ENCODE measurements at places on chromosomes 6 and 20. TPM values are rescaled to one million over a fixed set of nuclear protein-coding genes. Genes with fewer than 3 reads are reported as not detected.

DNA sequence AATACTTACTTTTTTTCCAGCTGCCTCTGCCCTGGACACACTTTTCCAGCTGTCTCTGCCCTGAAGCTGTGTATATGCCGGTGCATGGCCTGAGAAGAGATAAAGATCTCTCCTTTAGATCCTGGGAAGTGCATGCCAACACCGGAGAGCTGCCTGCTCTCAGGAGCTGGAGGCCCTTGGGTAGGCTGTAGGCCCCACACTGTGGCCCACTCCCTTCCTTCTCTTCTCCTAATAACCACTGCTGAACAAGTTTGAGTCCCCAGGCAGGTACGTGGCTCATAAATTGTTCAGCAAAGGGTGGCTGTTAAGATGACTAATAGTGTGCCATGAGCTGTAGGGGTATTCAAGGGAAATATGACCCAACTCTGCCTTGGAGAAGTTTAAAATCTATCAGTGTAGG, 102.5 kb downstream of the CD24 start:
- ATAC-seq = peak; percentile 74

The CCN6 gene
- 0.60 TPM for total RNA-seq

The TRIM39 gene
- 14.1 TPM for total RNA-seq

The BTNL2 gene
- total RNA-seq = not detected

The PROKR2 gene
- 0.24 TPM for total RNA-seq

GRCh38 chr6:40999569-40999968, 39.5 kb downstream of the UNC5CL start:
- ATAC-seq = no peak

- no peak for ATAC-seq
Observed at GRCh38 chr6:72238900-72239299, 352.6 kb downstream of the RIMS1 start.

DNA sequence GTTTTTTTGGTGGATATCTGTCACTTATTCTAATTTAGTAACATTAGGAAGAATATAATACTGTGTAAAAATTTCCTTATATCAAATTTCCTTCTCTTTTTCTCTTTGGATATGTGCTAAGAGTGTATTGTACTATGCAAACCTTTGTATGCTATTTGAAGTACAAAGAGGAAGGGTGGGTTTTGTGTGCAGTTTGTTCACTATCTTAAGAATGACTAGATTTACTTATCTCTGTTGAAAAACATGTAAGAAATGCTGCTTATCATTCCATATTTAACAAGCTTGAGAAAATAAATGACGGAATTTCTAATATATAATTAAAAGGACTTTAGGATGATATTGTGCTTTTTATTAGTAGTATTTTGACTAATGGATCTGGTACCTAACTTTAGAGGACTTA, 13.1 kb downstream of the CD2AP start:
- no peak for ATAC-seq

- no peak for ATAC-seq
Observed at GRCh38 chr20:34927736-34928135, 27.9 kb downstream of the GSS start.

DNA sequence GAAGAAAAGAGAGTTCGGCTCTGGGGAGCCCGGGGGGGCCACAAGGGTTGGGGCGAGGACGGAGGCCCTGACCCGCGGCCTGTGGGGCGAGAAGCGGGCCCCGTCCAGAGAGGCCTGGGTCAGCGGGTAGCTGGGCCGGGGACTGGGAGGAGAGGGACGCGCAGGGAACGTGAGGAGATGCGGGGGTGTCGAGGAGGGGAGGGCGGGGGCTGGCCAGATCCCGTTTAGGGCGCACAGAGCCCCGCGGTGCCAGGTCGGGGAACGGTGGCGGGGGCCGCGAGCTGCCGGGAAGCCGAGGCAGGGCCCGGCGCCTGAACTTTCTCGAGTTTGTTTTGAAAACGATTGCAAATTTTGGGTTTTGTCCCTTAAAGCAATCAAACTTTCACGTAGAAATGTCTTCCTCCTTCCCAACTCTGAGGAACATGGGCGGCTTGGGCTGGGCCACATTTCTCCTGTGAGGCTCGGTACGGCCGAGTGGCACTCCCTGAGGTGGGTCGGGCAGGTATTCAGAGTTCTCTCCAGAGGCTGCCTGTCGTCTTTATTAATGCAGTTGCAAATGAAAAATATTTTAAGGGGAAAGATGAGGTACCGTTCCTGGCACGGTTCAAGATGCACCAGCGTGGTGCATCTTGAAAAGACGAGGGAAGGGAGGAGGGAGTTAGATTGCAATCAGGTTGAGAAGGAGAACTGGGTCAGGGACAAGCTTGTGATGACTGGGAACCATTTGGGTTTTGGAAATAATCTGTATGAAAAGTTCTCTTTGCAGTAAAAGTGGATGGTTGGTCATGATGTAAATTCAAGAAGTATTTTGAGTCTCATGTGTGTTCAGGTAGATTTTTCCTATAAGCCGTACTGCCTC, 972 bp downstream of the RNF8 start:
- peak; percentile 44 for ATAC-seq

DNA sequence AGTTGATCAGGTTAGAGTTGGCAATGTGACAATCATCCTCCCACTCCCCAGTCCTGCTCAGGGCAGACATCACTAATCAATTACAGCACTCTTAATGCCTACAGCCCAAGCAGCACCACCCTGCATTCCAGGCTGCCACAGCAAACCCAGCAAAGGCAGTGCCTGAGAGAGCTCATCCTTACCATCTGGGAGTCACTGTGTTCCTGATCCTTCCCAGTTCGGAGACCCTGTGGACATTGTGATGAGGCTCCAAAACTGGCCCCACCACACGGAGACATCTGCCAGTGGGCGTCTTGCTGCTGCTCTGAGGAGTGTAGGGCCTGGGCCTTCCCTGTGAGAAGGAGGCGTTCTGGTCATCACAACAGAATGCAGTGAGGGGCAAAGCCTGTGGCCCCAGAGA, 216.5 kb upstream of the CST7 start:
- ATAC-seq = no peak

GRCh38 chr6:84554074-84554473, 210.3 kb downstream of the TBX18 start:
- ATAC-seq = no peak

- no peak for ATAC-seq
Observed at GRCh38 chr20:59192533-59192896, 28.9 kb downstream of the ZNF831 start.

- no peak for ATAC-seq
Observed at GRCh38 chr6:78947962-78948361, 80.6 kb downstream of the IRAK1BP1 start.

- no peak for ATAC-seq
Observed at GRCh38 chr6:79465381-79465780, 71.8 kb downstream of the LCA5 start.

- peak; percentile 75 for ATAC-seq
Observed at GRCh38 chr6:76510489-76510888, 438.0 kb upstream of the IMPG1 start.

DNA sequence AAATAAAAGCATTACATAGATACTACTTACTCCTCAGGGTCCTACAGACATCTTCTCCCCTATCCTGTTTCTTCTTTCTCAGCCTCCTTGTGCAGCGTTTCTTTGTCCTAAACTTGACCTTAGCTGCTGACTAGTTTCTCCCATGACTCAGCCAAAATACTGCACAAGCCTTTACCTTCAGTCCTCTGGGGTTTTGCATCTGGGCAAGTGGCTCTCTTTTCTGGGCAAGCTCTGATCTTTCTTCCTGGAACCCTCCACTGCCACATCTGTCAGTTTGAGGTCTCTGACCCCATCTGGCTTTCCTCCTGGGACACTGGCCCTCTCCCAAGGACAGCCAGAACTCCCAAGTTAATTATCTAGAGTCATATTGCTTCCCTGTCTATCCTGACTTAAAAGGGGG, 838.4 kb downstream of the DHX35 start:
- ATAC-seq = no peak

The ADGRB3 gene
- 43.9 TPM for total RNA-seq

- no peak for ATAC-seq
Observed at GRCh38 chr6:100726666-100727065, 154.5 kb downstream of the ASCC3 start.

DNA sequence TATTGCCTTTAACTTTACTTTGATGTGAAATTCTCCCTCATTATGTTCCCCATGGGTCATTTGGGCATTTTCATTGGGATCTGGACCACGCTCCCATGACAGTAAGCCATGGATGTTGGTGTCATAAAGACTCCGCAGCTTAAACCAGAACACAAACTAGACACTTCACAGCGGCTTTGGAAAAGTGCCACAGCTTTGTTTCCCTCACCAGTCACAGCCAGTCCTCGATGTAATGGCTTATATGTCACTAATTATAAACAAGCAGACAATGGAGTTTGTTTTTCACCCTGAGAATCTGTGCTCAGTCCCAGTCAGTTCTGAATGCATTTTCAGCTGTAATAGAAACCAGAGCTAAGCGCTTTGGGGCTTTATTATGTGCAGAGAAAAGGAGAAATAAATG, 23.2 kb upstream of the DAAM2 start:
- ATAC-seq = no peak

- ATAC-seq = no peak
Observed at GRCh38 chr6:137261361-137261760, 42.2 kb upstream of the IFNGR1 start.

The KIAA1755 gene
- 73.6 TPM for total RNA-seq

The MEP1A gene
- total RNA-seq = not detected

The HSF2 gene
- 46.5 TPM for total RNA-seq

The C6orf136 gene
- 8.2 TPM for total RNA-seq

The RAB32 gene
- 20.3 TPM for total RNA-seq

DNA sequence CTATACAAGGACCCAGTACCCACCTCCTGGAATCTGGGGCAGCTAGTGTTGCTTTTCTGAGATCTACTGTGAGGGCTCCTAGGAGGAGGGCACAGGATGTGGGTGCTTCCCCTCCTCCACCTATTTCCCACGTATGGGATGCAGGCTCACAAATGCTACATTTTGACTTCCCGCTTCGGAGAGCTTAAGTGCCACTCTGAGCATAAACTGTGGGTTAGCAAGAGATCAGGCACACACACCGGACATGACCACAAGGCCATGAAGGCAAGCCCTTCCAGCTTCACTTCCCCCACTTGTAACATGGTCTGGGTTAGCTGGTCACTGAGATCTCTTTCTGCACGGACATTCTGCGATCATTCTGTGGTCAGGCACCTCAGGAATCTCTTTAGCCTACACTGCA, 15.7 kb upstream of the TGM3 start:
- ATAC-seq = no peak

The FANCE gene
- total RNA-seq = 5.3 TPM

DNA sequence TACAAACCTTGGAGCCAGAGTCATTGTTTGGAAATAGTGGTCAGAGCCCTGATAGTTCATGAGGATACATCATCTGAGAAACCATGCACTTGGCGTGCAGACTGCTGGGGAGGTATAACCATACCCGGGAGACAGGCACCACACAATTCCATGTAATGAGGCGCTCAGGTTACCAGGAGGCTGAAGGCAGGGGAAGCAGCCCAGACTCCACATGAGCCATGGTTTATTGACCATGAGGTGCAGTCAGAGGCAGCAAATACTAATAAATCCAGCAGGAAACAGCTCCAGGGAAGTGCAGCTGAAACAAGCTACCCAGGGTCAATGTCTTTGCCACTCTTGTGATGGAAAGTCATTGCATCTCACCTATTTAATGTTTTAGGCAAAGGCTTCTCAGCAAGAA, 156.0 kb downstream of the TBC1D7 start:
- peak; percentile 97 for ATAC-seq

DNA sequence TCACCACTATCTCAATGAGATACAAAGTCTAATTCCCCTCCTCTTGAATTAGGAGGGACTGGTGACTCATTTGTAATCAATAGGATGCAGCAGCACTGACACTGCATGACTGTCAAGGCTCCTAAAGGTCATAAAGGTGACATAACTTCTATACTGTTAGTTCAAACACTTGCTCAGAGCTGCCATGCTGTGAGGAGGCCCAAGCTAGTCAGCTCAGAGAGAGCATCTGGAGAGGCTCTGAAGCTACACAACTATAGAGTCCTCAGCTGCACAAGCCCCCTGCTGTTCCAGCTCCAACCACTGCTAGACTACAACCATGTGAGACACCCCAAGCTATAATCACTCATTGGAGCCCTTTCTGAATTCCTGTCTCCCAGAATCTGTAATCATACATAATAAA, 17.0 kb upstream of the HEY2 start:
- no peak for ATAC-seq

The TREML2 gene
- total RNA-seq = not detected

DNA sequence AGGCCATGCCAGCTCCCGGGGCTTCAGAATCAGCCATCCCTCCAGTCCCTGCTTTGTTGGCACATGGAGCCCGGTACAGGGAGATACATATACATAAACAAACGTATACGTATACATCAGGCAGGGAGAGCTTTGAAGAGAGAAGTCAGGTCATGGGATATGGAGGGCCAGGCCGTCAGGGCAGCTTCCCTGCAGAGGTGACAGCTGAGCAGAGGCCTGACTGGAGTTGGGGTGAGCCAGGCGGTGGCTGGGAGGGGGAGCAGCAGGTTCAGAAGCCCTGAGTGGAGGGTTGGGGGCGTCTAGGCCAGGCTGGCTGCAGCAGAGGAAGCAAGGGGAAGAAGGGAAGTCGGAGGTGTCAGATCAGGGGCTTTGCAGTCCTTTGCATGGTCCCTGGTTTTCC, 61.7 kb downstream of the STK35 start:
- ATAC-seq = no peak

DNA sequence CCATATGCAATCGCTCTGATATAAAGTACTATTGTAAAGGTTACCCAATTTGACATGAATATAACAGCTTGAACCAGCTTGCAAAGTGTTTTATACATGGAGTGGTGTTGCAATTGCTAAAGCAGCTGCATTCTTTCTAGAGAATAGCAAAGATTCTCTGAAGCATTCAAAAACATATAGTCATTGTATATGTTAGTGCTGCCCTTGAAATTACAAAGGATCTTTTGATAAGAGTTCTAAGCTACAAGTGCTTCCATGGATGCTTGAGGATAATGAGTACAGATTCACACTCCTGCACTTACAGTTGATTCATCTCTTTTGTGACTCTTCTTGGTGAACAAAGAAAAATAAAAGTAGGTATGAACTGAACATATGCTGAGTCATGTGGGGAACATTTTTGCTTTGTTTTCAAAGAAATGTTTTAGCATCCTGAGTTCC, 175.7 kb downstream of the ALDH8A1 start:
- ATAC-seq = peak; percentile 45

GRCh38 chr6:17869753-17870050, 117.7 kb downstream of the KIF13A start:
- ATAC-seq = no peak

- no peak for ATAC-seq
Observed at GRCh38 chr6:53934023-53934422, 139.2 kb downstream of the LRRC1 start.

The ID1 gene
- total RNA-seq = 10.0 TPM

DNA sequence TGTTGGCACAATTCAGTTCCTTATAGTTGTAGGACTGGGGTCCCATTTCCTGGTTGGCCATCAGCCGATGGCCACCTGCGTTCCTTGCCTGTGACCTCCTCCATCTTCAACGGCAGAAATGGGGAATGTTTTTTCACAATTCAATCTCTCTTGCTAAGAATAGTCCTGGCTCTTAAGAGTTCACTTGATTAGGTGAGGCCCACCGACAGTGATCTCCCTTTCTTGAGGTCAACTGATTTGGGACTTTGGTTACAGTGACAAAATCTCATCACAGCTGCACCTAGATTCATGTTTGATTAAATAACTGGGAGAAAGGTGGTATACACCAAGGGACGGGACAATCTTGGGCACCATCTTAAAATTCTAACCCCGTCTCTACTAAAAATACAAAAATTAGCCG, 139.1 kb upstream of the DTNBP1 start:
- no peak for ATAC-seq

The PRSS35 gene
- 4.4 TPM for total RNA-seq

- ATAC-seq = no peak
Observed at GRCh38 chr20:1287787-1288569, 21.9 kb downstream of the SNPH start.

Measured in motor neuron (in vitro differentiated cells).